SK-MEL-5 (cell line): ENCODE measurements at places on chromosomes 12 and 14.

- DNase-seq: no peak
These were observed 24.7 kb downstream of the CCDC85C start for GRCh38 chr14:99579120-99579836.

GRCh38 chr12:168763-169525, 45.0 kb downstream of the SLC6A12 start:
- no peak for DNase-seq

DNA sequence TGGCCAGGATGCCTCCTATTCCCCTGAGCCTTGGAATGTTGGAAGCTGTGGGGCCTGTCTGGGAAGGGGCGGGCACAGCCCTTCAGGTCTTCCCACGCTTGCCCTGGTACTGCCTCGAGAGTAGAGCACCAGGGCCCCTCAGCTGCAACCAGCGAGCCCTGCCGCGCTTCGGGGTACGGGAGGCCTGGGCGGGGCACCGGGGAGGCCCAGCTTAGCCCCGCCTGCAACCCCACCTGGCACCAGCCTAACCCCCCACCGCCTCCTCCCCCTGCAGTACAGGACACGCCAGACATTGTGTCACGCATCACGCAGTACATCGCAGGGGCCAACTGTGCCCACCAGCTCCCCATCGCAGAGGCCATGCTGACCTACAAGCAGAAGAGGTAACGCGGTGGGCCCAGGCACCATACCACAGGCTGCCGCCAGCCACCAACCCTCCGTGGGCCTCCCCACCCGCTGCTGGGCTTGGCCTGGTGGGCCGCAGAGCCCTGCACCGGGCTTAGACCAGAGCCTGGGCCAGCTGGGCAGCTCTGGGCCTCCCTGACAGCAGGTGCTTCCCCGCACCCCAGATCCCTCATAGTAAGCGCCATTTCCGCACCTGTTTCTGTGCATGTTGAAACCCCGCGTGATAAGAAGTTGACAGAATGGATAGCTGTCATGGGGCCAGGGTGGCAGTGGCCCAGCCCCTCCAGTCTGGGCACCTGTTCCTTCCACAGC, 13.6 kb upstream of the TEX22 start:
- DNase-seq: no peak

GRCh38 chr14:55533960-55534359, 46.0 kb upstream of the KTN1 start:
- DNase-seq: no peak

DNA sequence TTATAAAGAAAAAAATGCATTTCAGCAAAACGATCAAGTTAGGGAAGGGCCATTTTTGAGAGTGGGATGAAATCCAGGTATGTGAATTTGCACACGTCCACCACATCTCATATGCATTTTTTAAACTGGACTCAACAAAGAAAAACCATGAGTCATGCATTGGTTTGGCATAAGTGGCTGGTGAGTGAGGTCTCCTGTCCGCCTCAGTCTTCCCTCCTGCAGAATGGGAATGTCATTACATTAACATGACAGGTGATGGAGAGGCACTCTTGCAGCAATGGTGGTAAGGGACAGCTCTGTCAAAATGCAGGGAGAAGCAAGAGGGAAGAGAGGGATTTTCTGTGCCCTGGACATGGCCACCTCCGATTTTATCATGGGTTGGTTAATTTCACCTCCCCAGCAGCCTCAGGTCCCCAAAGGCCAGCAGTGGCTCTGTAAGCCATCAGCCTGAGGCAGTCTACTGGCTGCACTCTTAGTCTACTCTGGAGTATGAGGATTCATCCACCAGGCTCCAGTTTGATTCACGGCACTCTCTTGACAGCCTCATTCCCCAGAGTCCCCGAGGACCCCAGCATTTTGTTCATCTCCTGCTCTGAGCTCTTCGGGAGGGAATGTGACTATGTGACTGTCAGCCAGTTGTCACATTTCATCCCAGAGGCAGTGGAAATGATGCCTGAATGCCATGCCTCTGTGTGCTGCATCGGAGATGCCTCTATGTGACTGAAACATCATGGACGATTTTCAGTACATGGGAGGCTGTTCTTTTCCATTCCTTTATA, 17.1 kb upstream of the PWP1 start:
- DNase-seq: no peak

- no peak for DNase-seq
These were observed 20.6 kb upstream of the PYGL start for GRCh38 chr14:50964683-50965390.

DNA sequence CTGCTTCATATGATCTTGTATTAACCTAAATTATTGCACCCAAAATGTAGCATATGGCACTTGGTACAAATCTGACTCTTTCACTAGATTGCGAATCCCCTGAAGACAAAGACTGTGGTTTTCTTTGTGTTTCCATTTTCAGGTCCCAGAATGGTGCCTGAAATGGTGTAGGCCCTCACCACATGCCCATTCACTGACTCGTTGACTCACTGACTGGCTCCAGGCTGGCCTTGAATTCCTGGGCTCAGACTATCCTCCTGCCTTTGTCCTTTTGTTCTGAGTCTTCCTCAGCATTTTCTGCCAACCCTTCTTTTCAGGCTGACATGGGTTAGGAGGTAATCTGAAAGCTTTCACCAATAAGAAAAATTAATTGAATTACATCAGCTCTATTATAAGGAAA, 368.7 kb upstream of the GARIN6 start:
- DNase-seq: no peak

GRCh38 chr14:100740929-100741328, 14.2 kb downstream of the DLK1 start:
- no peak for DNase-seq

DNA sequence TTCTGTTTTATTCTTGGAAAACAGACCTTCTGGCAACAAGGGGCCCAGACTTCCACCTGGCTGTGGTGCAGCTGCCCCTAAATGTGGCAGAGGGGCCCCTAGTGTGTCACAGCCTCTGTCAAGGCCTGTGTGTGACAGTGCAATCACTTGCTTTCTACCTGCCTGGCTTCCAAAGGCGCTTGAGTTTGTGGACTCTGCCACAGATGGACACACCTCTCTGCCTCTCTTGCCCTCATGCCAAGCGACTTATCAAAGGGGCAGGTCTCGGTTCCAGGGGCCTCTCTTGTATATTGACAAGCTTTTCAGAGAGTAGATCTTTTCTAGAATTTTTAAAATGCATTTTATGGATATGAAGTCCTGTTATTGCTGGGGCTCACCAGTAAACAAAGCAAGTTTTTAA, 217.2 kb downstream of the SLC15A4 start:
- DNase-seq: no peak

- no peak for DNase-seq
These were observed 23.8 kb upstream of the CCDC175 start for GRCh38 chr14:59600211-59600945.

GRCh38 chr12:66066929-66067523, 63.5 kb downstream of the LLPH start:
- DNase-seq: no peak

GRCh38 chr14:102902523-102903247, 19.8 kb upstream of the AMN start:
- DNase-seq: no peak

DNA sequence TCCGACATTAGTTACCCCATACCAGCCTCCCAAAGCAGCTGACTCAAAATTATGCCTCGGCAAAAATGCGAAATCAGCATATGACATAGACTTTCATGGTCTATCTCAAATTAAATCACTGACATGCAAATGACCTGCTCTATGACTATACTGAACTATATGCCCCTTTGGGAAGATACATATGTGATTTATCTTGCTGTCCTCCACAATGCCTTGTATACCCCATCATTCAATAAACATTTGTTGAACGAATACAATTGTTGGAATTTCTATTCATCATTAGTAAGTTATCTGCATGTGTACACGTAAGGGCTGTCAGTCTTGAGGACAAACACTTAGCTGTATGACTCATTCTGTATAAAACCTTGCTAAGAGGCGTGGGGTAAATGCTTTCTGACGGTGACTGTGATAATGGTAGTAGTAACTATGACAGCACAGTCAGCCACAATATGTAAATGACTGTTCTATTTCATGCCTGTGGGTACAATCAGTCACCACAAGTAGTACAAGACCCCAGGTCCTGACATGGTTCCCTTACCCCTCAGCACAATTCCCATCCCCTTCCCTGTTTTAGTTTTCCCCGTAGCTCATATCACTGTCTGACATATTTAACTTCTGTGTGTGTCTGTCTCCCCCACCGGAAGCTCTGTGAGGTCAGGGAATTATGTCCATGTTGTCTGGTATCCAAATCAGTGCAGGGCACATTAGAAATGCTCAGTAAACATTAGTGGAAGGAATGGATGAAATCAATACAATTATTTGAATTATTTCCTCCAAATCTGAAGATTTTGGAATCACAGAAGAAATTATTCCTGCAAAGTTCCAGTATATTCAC, 42.8 kb downstream of the STXBP6 start:
- DNase-seq: no peak

GRCh38 chr14:71566276-71566675, 366.0 kb upstream of the RGS6 start:
- no peak for DNase-seq

DNA sequence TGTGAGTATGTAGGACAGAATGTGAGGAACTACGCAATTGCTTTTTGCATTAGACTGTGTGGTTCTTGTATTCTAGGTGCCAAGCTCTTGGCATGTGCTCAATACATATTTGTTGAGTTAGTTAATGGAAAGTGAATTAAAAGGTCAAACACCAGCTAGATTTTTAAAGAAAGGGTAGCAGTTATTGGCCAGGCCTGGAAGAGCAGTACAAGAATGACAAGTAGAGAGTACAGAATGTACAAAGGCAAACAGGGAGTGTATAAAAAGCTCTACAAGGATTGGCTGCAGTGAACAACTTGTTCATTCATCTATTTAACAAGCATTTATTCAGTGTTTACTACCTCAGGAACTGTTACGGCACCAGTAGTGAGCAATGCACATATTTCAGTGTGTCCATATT, 854.0 kb upstream of the SEL1L start:
- DNase-seq: peak; percentile 2

DNA sequence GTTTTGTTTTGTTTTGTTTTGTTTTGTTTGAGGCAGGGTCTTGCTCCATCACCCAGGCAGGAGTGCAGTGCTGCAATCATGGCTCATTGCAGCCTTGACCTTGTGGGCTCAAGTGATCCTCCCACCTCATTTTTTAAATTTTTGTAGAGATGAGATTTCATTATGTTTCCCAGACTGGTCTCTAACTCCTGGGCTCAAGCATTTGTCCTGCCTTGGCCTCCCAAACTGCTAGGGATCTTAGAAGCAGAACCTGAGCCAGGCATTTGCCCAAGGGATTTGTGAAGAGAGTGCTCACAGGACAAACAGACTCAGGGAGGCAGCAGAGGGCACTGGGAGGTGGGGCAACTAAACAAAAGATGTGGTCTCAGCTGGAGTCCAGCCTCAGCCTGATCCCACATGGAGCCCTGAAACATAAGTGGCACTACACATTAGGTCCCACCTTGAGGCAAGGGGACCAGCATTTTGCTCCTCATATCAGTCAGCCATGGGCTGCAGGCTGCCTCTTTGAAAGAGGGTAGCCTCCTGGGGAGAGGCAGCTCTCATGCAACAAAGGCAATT, 86.2 kb upstream of the CMKLR1 start:
- DNase-seq: no peak

GRCh38 chr14:84085493-84085892, 1444.5 kb upstream of the FLRT2 start:
- DNase-seq: no peak

DNA sequence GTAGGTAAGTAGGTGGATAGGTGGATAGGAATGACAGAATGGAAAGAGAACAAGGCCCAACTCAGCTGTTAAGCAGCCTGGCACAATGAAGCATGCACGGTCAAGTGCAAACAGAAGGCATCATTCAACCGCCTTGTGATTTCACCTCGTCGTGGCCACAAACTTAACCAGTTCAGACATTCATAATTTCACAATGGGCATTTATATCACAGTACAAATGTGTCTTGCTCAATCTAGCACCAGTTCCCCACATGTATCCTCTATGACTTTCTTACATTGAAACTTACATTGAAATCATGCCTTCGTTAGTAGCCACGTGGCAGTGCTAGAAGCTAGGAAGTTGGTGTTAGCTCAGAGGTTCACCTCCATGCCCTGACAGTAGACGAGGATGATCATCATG, 207.5 kb downstream of the ETV6 start:
- DNase-seq: peak; percentile 91

DNA sequence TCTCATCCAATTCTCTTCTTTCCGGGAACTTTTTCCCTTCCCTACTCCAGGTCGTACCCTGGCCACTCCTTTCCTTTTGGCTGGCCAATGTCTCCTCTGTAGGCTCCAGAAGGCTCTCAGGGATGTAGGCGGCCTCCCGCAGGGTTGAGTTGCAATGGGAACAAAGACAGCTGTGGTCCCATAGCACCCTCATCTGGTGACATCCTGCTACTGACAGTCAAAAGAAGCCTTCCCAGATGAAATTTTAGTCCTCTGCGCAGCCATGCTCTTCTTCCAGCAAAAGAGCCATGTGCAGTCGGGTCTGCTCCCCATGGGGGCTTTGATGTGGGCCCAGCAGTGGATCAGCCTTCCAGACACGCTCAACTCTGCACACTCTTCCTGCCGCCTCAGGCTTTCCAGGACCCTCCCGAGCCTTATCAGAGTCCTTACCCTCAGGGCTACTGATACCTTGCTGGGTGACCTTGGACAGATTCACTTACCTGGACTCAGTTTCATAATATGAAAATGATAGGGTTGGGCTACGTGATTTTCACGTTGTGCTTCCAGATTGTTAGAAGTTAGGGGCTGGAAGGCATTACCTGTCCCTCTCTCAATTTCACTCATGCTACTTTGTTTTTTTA, 5.5 kb upstream of the CELA1 start:
- DNase-seq: peak; percentile 84

- no peak for DNase-seq
These were observed 26.6 kb upstream of the RTRAF start for GRCh38 chr14:51962711-51963110.

DNA sequence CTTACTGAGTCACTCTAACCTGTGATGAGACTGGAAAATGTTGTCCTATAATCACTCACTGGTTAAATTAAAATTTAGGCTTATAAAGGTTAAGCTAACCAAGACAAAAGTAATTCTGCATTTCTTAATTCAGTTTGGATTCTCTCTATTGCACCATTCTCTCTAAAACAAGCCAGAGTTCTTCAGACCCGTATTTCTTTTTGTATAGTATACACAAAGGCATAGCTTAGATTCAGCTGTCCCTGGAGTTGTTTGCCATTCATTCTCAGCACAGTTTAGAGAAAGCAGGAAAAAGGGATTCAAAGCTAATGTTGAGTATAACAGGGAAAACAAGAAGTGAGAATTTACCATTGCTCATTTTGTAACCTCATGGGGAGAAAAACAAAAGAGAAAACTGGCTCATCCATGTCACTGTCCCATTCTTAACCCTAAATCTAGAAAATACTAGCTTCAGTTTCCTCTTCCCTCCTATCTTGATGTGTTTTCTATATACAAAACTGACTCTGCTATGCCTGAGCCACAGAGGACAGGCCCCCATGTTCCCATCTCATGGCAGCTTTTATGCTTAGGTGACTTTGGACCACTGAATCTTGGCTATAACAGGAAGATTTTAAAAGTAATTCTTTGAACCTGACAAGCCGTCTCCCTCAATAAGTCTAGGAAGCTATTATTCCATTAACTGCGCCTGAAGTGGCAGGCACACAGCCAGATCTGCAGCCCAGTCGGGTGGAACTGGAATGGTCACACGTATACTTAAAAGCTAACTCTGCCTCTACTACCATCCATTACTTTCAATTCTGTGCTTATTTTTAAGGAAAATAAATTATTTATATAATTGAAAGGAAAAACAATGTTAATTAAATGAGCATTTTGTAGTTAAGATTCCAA, 7.0 kb downstream of the AREL1 start:
- no peak for DNase-seq
